D341Med (cell line): ENCODE measurements at places on chromosomes 7 and 10.

GRCh38 chr10:112716924-112717413 lies 233.1 kb upstream of the TCF7L2 start:
- no peak for DNase-seq

- no peak for DNase-seq
Observed at GRCh38 chr10:30247704-30248103, 101.4 kb downstream of the MTPAP start.

- no peak for DNase-seq
Observed at GRCh38 chr10:97388152-97388551, 13.0 kb downstream of the RRP12 start.

DNA sequence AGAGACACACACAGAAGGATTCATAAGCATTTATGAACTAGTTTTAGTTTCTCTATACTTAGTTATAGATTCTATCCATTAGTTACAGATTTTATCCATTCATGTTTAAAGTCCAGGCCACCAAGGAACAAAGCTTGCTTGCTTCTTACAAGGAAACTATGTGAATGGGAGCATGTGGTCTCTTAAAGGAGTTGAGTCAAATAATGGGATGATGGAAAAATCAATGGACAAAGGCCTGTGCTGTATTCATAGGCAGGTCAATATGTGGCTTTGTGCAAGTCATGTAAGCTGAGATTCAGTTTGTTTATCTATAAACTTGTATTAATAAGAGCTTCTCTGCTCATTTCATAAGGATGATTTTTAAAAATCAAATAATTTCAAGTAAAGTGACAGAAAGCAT lies 172.8 kb upstream of the CDK1 start:
- DNase-seq: no peak

DNA sequence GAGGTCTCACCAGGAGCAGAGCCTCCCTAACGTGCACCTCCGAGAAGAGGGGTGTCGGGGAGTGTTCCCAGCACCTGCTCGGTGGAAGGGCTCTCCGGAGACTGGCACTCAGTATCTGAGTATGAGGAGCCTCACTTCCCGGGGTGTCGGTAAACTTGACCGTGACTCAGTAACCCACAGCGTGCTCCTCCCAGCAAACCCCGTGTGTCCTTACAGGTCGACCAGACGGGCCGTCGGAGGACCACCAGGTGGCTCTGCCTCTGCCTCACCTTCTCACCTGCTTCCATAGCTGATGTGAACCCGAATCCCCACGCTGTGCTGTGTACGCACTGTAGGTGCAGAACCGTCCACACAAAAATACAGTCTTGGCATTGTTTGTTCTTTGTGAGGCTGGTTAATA lies 29.0 kb upstream of the KNDC1 start:
- DNase-seq: peak; percentile 5

DNA sequence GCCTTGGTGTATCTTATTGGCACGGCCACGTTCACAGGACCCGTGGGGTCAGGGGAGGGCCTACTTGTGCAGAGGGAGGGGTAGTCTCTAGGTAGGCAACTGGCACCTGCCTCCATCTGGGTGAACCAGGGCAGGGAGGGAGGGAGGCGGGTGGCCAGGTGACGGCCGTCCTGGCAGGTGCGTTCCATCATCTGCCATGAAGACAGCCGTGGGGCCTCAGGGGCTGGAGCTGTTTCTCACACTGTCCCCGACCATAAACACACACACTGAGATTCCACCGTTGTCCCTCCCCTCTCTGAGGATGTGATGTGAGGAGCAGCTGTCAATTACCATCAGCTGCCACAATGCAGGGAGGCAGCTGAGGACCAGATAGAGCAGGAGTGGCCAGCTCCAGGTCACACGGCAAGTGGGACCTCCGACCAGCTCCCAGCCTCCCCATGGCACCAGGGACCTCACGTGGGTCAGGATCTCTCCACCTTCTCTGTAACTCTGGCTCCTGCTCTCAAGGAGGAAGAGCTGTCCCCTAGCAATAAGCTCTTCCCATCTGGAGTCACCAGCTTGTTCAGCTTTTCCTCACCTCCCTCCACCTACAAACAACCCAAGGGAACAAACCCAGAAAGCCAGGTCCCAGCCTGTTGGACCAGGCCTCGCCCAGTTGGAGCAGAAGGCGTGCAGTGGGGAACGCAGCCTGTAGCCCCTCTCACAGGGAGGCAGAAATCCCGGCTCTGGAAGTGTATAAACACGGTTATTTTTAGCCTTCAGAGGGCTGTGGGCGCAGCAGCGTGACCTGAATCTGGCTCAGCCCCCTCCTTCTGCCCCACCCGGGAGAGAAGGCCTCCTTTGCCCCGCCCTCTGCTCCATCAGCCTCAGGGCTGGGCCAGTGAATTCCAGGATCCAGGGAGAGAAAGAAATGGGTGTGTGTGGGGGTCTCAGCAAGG lies 33.1 kb downstream of the ZMIZ1 start:
- peak; percentile 61 for DNase-seq

DNA sequence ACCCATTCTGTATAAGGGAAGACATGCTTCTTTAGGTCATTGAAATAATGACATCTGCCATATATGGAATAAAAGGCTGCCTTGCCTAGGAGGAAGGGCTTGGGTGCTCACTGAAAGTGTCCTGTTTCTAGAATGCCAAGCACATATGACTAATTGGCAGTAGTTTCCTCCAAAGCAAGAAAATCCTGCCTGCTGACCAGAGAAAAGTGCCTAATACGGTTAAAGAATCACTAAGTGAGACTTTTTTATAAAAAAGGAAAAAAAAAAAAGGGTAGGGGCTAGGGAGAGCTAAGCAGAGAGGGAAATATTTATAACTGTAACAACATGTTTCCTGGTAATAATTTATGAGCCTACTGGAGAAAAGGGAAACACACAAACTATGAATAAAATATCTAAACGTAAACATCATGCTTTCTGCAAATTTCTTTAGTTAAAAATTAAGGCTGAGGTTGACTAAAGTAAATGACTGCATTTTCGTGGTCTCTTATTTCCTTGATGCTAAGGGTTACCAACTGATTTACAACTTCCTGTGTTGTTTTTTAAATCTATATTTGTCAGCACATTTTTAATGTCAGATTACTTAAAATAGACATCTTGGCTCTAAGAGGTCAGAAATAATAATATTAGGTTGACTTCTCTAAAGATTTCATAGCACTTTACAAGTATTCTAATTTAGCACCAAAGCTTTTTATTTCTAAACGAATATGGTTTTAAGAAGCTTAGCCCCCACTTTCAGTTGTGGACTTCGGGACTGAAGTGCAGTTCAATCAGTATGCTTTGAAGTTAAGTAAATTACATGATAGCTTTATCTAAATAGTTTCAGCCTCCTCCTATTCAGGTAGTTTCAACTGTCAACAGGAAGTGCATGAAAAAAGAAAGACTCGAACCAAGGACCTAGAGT lies 89.6 kb downstream of the CABCOCO1 start:
- DNase-seq: no peak

DNA sequence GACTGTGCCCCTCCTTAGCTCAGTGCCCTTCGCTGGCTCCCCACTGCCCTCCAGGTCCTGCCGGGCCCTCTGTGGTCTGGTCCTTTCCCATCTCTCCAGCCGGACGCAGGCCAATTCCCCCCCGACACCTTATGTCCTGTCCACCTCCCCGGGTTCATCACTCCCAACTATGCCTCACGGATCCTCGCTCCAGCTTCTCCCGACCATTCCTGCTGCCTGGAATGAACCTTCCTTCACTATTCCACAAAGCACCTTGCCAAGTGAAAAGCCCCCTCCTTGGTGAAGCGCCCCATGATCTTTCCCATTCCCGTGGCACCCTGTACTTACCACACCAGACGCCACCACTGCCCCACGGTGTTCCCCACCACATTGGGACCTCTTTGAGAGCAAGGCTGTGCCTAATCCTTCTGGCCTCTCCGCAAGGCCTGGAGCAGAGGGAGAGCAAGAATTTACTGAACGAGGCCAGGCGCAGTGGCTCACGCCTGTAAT lies 47.2 kb downstream of the TMEM270 start:
- DNase-seq: peak; percentile 8

- no peak for DNase-seq
Observed at GRCh38 chr10:20369863-20370736, 527.0 kb downstream of the NEBL start.

DNA sequence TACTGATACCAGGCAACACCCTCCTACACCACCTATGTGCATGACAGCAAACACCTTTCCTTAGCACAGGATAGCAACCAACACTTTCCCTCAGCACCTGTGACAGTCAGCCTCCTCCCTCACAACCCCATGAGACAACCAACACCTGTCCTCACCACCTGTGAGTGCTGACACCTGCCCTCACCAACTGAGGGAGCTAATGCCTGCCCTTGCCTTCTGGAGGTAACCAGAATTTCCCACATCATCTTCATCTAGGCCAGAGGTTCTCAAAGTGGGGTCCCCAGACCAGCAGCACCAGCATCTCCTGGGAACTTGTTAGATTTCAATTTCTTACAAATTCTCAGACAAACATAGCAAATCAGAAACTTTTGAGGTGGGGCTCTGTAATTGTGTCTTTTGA lies 112.5 kb downstream of the GRID1 start:
- no peak for DNase-seq

GRCh38 chr10:16527452-16527851 lies 5.8 kb upstream of the C1QL3 start:
- no peak for DNase-seq

DNA sequence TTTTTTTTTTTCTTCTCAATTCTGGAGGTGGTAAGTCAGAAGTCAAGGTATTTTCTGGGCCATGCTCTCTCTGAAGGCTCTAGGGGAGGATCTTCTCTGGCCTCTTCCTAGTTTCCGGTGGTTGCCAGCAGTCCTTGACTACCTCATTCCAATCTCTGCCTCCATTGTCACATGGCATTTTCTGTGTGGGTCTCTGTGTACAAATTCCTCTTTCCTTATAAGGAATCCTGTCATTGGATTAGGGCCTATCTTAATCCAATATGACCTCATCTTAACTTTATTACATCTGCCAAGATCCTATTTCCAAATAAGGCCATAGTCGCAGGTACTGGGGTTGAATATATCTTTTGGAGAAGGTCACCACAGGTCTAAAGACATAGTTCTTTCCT lies 129.3 kb upstream of the PRR15 start:
- DNase-seq: no peak

GRCh38 chr7:7816084-7816483 lies 97.7 kb upstream of the RPA3 start:
- no peak for DNase-seq

- no peak for DNase-seq
Observed at GRCh38 chr10:101054351-101054750, 7.4 kb upstream of the KAZALD1 start.

DNA sequence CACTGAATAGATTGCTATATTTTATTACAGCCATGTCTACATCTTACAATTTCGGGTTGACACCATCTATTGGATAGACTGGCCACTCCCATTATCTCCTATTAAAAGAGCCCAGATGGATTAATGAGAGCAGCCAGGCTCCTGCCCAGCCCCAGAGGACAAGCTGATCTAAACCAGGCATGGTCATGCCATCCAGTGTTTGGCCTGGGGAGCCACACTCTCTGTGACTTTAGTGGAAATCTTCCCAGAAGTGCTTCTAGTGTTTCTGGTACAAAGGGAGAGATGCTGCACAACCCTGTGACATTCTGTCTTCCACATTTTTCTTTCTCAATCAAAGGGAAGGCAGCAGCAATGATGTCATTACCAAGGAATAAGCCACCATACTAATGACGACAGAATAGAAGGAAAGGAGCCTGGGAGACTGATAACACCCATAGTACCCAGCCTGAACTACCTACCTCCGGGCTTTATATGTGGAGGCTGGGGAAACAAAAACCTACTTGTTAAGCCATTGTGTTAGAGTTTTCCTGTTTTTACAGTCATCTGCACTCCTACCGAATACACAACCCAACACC lies 5.0 kb downstream of the NEBL start:
- no peak for DNase-seq

GRCh38 chr10:71694039-71694501 lies 25.5 kb downstream of the C10orf105 start:
- DNase-seq: no peak

DNA sequence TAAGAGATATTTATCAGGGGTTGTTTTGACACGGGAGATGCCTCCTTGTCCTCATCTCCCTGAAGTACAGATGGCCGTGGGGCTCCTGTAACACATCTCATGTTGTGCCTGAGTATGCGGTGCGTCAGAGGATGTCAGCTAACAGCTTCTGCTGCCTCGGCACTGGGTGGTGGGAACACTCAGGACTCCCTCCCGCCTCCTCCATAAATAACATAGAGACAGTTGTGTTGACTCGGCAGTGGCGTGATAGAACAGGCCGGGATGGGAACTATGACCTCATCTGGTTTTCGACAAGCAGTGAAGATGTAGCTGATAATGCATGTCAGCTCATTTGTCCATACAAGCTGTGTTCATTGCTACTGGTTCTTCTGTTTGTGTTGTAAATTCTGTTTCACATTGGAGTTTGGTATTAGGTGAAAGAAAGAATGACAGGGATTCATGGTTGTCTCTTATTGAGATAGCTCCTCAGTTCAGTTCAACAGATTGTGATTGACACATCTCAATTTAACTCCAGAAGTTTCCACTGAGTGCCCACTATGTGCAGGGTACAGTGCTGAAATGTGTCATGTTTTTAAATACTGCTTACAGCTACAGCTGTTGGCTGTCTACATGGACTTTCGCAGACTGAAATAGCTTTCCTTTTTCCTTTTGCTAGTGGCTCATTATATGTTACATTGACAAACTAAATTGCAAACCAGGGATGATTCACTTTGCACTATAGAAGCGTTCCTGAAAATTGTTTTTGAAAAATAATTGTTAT lies 87.4 kb downstream of the CHN2 start:
- no peak for DNase-seq

DNA sequence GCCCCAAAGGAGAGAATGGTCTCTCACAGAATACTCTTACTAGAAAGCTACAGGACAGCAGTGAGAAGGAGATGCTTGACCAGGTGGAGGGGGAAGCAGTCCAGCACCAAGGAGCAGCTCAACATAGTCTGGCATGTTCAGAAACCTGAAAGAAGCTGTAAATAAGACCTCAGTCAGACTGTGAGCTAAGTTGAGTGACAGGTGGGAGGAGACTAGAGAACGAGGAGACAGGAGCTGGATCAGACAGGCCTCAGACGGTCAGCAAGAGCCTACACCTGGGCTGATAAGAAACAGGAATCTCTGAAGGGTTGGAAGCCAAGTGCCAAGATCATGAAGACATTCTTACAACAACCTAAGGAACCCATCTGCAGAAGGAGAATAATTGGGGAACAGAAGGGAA lies 54.5 kb downstream of the ELMO1 start:
- DNase-seq: no peak

DNA sequence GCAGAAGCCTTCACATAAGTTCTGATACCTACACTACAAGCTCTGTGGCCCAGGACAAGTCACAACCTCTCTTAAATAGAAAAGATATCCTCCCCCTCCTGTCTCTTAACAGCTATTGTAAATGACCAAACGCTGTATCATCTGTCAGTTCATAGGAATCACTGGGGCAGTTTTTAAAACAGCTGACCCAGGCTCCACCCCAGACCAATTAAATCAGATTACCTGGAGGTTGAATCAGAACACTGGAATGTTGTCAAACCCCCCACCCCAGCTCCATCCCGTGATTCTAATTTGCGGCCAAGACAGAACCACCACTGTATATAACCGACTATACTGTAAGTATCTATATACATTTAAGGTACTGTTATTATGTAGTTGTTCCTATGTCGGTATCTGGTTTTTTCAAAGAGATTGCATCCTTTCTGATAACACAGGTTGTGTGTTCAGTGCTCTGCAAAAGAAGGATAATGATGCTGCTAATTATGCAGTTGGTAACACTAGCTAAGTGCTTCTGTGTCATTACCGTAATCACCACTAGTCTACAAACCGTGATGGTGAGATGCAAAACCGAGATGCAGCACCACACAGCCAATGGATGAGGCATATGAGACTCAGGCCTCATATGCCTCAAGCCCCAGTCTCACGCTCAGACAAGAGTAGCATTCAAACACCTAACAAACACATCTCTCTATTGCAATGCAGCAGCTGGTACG lies 47.4 kb downstream of the TNS3 start:
- no peak for DNase-seq

- DNase-seq: no peak
Observed at GRCh38 chr7:128842674-128843641, 12.8 kb downstream of the FLNC start.
